ENCODE measurements at places on chromosomes 11 and 22.

DNA sequence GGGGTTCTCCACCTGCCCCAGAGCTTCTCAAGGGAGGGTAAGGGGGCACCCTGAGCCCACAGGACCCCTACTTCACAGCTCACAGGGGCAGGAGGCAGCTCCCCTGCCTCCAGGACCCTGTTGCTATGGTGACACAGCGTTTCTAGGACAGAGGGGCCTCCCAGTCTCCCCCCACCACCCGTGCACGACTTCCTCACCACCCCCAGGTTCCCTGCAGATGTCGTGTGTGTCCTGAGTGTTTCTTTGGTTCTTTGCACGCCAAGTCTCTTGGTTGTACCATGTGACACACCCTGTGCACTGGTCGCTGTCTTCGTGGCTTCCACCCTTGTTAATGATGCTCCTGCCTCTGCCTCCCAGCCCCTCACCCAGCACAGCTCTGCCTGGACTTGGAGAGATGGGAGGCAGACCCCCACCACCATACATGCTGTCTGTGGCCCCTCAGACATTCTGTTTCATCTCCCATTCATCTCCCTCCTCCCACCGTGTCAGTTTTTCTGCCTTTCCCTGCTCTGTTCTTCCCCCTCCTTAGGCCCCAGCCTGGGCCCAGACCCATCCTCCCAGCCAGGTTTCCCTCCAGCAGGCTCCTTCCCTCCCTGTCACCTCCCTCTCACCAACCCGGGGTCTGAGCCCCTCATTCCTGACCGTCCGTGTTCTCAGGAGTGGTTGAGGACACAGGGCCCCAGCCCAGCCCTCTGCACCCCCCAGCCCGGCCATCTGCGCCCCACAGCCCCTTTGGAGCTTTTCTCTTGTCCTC lies 24.5 kb upstream of the RAB1B start:
- no peak for DNase-seq

DNA sequence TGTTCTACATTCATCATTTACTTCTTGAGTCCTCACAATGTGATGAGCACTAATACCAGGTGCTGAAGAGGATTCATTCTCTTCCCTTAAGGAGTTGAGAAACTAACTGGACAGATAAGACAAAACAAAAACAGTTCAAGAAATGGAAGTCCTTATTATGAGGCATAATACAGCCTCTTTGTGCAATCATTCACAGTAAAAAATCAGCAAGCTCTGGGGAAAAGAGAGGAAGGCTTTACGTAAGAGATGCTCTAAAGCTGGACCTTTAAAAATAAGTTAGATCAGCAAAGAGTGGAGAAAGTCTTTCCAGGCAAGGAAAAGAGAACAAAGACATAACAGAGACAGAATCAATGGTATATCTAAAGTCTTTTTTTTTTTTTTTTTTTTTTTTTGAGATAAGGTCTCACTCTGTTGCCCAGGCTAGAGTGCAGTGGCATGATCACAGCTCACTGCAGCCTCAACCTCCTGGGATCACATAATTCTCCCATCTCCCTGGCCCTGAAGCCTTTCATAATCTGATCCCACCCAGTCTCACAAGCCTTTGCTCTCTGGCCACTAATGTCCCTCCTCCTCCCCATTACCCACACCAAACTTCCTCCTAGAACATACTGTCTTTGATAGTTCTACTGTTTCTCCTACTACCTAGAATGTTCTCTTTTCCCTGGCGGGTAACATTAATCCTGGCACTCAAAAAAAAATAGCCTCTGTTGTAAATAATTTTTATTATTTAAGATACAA lies 40.9 kb downstream of the MRTFA start:
- no peak for DNase-seq

DNA sequence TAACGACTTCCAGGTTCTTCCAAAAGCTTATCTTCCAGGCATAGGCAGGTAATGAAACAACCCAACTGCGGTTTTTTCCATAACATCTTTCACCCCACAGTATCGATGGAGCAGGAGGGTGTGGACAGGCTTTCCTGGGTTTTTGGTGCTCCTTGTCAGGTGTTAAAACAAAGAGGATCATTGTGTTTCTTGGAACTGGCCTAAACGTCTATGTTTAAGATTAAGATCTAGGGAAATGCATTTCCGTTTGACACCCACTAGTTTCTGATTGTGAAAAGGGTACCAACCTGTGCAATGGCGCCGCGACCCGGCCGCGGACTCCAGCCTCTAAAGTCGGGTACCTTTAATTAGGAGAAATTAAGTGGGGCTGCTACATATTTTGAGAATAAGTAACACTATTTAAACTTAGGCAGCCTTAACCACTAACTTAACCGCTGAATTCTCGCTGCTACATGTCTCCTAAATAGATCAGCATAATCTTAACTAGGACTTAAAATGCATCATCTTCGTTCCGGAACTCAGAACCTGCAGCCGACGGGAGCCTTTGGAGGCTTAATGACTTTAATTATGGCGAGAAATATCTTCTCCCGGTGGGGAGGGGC lies 31.5 kb downstream of the C22orf31 start:
- DNase-seq: peak; percentile 13

- DNase-seq: no peak
These were observed 22.3 kb upstream of the PHLDA2 start for GRCh38 chr11:2951231-2952110.

DNA sequence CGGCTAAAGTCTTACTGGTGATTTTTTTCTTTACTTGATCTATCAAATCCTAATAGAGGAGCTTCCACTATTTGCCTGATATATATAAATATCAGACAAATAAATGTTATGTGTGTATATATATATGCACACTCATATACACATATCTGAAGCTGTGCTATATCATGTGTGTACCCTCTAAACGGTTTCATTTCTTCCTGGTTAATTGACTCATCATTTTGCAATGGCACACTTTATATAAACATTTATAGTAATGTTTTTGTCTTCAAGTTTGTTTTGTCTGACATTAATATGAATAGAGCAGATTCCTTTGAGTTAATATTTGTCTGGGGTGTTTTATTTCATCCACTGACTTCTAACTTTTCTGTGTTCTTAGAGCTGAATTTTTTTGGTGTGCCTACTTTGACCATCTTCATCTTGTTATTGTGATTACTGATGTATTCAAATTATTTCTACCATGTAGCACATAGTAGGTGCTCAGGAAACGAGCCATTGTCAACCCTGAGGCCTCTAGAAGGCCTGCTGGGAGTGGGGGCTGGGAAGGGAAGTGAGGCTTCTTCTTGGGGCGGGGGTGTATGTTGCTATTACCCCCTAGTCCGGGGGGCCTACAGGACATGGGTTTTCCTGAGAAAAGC lies 82.6 kb downstream of the LRRC32 start:
- no peak for DNase-seq

DNA sequence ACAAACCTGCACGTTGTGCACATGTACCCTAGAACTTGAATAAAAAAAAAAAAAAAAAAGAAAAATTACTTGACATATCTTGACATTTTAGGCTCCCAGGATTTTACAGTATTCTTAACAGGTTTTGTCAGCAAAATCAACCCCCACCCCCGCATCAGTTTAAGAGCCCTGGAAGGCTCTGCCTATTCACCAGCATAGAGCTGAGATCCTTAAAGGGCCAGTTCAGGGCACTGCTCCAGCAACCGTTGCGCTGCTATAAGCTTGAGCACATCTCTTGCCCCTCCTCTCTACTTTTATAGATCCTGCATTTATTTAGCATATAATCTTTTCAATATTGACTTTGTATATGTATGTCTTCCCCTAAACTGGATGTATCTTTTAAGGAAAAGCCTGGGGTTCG lies 697 bp upstream of the PAFAH1B2 start:
- peak; percentile 52 for DNase-seq

DNA sequence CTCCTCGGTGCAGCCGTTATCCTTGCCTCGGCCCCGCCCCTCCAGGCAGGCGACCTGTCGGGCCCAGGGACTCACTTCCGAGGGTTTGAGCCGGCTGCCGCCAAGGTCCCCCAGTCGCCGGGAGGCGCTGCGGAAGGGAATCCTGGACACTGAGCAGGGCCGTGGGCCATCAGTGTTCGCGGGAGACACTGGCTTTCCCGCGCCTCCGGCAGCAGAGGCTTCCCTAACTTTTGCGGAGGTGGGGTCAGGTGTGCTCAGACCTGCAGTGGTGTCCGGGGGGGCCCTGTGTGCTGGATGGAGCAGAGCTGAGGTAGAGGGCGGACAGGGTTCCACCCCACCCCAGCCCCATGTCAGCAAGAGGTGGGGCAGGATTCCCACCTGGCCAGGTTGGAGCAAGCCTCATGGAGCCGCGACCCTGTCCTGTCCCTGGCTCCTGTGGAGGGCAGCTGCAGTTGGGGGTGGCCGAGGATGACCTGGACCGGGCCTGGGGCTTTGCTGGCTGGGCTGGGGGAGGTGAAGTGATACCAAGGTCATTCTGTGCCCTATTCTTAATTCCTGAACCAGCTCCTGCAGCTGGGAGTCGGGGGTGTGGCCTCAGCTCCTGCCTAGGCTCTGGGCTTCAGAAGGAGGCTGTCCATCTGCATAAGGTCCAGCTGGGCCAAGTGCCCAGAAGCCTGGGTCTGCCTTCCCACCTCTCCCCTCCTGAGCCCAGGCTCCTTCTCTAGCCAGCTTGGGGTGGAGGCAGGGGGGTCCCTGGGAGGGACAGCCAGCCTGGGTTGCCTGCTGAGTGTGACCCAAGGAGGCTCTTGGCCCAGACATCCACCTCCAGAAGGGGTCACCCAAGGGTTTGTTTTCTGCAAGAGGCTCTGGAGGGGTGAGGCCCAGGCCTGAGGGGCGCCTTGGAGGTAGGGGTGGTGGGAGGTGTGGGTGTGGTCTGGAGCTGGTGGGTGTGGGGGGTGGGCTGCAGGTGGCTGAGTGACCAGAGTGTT lies 8.4 kb downstream of the TSPAN4 start:
- no peak for DNase-seq

DNA sequence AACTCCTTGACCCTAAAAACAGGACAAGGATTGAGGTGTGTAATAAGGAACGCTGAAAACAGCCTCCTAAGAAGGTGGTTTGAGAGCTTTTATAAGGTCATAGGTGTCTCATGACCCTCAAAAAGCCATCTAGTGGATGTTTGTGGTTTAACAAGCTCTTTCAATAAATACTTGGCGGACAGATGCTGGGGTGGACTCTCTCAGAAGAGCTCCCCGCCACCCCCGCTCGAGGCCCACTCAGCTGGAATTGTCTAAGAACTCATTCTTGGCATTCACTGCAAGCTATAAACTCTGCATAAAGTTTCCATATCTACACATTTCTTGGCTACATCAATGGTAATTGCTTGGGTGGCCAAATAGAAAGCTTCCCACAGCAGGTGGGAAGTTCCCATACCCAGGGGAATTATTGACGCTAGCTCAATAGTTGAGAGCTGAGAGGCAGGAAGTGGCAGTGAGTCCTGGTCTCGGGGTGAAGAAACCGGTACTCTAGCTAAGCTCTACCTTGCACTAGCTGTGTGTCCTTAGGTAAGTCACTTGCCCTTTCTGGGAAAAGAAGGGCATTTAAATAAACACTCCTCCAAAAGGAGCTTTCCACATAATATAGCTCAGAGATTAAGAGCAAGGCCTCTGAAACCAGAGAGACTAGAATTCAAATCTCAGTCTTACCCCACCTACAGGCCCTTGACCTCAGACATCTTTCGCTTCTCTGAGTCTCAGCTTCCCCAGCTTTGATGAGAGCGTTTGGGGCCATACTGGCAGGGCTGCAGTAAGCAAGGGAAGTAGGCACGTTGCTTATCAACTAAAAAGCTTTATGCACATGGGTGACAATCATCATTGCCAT lies 6.4 kb downstream of the MS4A15 start:
- no peak for DNase-seq

DNA sequence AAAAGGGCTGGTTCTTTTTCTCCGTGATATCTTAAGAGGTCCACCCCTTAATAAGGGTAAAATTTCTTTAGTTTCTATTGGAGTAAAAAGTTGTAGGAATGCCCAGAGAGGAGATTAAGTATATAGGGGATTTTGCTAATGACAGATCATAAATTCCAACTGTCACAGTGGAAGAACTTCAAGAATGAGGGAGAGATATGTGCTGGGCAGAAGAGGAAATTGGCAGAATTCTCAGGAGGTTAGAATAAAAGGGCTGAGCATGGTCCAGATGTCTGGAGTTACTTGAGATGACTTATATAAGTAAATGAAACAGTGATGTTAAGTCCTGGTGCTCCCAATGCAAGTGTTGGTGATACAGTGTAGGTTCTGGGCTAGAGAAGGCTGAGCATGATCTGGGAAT lies 417.6 kb upstream of the ARHGAP42 start:
- no peak for DNase-seq

- no peak for DNase-seq
These were observed 677.7 kb downstream of the BRD1 start for GRCh38 chr22:49149721-49150608.

DNA sequence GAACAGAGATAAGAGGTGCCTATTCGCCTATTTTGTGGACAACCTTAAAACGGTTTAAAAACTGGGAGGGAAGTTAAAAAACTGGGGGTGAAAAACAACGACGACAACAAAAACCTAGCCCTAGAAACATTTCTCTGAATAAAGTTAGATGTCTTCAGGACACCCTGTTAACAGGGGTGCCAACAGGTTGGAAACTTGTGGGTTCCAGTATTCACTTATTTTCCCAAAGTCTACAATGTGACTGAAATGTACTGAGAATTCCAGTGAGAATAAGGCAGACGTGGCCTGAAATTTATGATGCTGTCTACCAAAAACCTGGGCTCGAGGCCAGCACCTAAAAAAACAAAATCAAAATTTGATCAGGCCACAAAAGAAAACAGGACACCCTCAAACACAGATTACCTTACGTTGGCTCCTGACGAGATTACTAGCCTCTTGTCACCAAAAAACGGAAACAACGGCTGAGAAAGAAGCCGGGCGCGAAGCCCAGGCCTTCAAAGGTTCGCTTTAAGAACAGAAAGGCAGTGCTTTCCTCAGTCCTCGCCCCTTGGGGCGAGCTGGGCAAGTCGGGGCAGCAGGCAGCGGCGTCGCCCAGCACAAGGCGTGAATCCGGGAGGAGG lies 906 bp downstream of the CCDC90B start:
- DNase-seq: no peak

- no peak for DNase-seq
These were observed 612.8 kb downstream of the INSC start for GRCh38 chr11:15727520-15727914.

- DNase-seq: no peak
These were observed 162.7 kb downstream of the MAML2 start for GRCh38 chr11:96180341-96180740.

DNA sequence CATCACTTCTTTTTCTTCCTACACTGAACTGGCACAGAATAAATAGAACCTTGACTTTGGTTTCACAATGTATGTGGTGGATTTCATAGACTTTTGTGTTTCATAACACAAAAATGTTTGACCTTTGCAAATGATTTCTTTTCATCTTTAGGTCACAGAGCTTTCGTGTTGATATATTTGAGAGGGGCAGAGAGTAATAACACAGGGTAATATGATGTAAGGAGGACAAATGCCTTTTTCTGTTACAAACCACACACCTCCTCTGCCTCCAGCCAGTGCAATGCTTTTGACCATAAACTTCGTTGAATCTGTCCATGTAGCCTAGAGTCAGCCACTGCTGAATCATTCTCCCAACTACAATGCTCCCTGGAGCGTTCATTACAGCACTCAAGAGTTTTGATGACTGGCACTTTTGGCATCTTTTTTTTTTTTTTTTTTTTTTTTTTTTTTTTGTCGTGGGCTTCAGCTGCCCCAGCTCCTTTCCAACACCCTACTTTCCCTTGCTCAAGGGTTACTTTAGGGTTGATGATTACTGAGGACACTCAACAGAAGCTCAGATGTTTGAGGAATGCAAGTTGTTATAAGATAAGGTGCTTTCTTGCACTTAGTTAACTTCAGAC lies 11.4 kb upstream of the CAT start:
- DNase-seq: peak; percentile 63

Data from RWPE1 (cell line).